GM12878 (cell line): ENCODE measurements at places on chromosomes 12 and 14. TPM values are rescaled to one million over a fixed set of nuclear protein-coding genes. Genes with fewer than 3 reads are reported as not detected.
A peak's percentile ranks its signal among the peaks of the same experiment; 100 is the strongest.

GRCh38 chr12:115118177-115118724, 434.3 kb upstream of the TBX3 start:
- no peaks in the 10 kb centered on the region for H3K36me3 ChIP-seq
- no peak for DNase-seq
- no peak overlapping the region for H3K27ac ChIP-seq
- no peak overlapping the region for H3K4me3 ChIP-seq

GRCh38 chr14:29710015-29710414, 217.6 kb downstream of the PRKD1 start:
- H3K27me3 ChIP-seq, result no peaks in the 10 kb centered on the region
- no peak for DNase-seq

GRCh38 chr14:47917344-47917954, 242.0 kb upstream of the MDGA2 start:
- H3K27ac ChIP-seq, result no peak overlapping the region
- no peaks in the 10 kb centered on the region for H3K27me3 ChIP-seq
- H3K36me3 ChIP-seq, result no peaks in the 10 kb centered on the region
- no peak for DNase-seq
- no peak overlapping the region for H3K4me3 ChIP-seq

DNA sequence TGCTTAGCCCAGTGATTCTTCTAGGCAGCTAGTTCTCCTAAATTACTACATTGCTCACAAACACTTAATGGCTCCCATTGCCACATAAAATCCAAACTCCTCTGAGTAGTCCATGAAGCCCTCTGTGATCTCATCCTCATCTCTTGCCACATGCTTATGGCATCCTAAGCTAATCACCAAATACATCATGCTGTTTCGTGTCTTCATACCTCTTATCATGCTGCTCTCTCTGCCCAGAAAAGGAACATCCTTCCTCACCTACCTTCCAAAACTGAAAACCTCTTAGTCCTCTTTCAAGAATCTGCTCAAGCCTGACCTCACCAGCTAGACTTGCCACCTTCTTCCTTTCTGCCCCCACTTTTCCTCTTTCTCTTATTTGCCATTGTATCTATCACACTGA, 108.5 kb downstream of the DUSP6 start:
- H3K36me3 ChIP-seq, result no peaks in the 10 kb centered on the region
- no peak overlapping the region for H3K4me3 ChIP-seq
- H3K4me1 ChIP-seq, result peaks cover 2% of the 10 kb centered on the region; the same call in 1 of the 2 replicates

DNA sequence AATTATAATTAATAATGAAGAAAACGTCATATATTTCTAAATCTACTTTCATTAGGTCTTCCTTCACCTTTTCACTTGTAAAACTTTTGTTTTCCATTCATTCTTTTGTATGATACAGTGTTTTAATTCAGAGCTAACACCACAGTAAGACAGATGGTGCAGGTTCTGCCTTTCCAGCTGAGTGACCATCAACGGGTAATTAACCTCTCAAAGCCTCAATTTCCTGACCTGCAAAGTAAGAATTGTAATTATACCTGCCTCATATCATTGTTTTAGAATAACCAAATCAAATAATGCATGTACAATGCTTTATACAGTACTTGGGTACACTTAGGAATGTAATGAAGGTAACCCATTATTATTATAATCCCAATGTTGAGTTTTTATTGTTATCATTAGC, 157.6 kb downstream of the FOXA1 start:
- no peak for DNase-seq
- no peak overlapping the region for H3K27ac ChIP-seq
- no peaks in the 10 kb centered on the region for H3K27me3 ChIP-seq

DNA sequence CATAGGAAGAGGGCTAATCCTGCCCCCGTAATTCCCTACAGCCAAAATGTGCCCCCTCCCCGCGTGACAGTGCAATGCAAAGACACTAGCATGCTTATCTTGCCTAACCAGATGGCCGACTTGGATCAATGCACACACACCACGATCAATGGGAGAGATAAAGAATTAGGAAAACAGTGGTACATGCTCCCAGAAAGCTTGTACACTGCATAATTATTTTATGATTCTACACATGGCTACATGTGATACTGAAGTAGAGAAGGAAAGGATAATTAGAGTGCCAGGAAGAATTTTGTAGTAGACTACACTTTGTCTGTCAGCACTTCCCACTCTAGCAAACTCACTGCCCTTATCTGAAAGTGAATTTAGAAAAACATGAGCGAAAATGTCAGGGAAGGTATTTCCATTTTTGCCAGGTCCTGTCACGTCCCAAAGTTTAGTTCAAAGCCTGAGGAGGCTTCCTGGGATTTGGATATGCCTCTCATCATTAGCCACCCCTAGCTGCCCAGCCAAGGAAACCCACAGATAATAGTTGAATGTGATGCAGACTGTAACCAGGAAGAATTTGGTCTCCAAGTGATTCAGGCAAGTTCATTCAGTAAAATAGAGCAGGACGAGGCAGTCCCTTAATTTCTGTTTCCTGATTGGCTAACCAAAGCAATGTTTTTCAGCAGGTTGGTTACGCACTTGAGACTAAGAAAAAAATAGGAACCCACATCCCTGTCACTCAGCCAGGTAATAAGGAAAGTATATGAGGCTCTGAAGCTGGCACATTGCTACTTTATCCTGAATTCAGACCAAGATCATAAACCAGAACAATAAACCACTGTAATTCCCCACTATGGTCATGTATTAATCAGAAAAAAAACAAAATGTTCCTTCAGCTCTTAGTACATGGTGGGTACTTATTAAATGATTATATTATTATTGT, 199.6 kb upstream of the OTX2 start:
- no peaks in the 10 kb centered on the region for H3K36me3 ChIP-seq
- H3K27me3 ChIP-seq, result no peaks in the 10 kb centered on the region
- no peak overlapping the region for H3K4me3 ChIP-seq
- no peak overlapping the region for H3K27ac ChIP-seq

- DNase-seq, result no peak
- no peaks in the 10 kb centered on the region for H3K27me3 ChIP-seq
- H3K4me3 ChIP-seq, result peak within 1 kb of the TSS; percentile 95
Observed at GRCh38 chr12:57111031-57111734, at the start of gene STAT6. TSS of gene STAT6 (minus strand) at chr12:57111362. CDS start at chr12:57108278, 3,084 bp downstream.

DNA sequence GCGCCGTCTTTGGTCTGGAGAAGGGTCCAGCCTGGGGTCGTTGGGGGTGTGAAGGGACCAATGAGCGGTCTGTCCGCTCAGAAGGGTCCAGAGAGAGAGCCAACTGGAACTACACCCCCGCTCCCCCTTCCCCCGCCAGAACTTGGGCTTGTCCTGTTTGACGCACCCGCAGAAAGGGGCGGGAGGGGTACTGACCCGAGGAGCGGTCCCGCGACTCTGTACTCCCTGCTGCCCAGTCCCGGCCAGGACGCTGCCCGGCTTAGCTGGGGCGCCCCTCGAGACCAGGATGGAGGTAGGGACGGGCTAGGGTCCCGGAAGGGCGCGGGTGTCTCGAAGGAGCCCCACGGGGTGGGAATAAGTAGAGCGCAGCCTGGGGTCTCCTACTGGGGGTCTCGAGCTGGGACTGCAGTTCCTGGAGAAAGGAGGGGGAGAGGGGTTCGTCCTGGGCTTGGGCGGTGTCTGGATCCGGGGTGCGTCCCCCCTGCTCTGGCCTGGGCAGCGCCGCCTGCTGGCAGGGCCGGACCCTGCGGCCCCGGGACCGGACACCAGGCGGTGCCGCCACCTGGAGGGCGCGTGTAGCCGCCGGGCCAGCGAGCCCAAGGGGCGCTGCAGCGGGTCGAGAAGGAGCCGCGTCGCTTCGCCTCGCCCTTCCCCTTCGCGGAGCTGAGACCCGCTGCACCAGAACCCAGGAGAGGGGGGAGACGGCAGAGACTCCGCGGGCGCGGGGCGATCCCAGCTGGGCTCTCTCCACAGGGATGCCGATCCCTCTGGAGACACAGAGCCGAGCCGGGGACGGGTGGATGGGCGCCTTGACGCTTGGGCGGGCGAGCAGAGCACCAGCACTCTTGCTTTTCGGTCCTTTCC, 3.8 kb upstream of the CACNB3 start:
- H3K4me3 ChIP-seq, result peak overlapping the region; percentile 66
- H3K36me3 ChIP-seq, result no peaks in the 10 kb centered on the region
- DNase-seq, result peak; percentile 31
- H3K27me3 ChIP-seq, result peaks cover 1% of the 10 kb centered on the region

DNA sequence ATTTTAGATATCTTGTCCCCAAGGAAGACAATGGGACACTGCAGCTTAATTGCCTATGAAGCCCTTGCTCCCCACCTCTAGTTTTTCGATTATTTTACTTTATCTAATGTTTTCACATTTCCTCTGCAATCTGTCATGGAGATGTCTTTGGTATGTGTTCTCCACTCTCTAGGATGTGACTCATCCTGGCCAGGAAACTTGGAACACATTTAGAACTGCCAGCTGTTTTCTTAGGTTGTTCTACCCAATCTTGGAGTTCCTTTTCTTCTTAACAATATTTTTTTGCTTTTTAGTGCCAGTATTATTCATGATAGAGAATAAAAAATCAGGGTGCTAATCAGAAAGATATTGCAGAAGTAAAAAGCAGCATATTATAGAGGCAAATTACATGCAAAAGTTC, 101.7 kb upstream of the CLEC14A start:
- H3K27ac ChIP-seq, result no peak overlapping the region
- H3K4me3 ChIP-seq, result no peak overlapping the region
- H3K4me1 ChIP-seq, result no peaks in the 10 kb centered on the region

DNA sequence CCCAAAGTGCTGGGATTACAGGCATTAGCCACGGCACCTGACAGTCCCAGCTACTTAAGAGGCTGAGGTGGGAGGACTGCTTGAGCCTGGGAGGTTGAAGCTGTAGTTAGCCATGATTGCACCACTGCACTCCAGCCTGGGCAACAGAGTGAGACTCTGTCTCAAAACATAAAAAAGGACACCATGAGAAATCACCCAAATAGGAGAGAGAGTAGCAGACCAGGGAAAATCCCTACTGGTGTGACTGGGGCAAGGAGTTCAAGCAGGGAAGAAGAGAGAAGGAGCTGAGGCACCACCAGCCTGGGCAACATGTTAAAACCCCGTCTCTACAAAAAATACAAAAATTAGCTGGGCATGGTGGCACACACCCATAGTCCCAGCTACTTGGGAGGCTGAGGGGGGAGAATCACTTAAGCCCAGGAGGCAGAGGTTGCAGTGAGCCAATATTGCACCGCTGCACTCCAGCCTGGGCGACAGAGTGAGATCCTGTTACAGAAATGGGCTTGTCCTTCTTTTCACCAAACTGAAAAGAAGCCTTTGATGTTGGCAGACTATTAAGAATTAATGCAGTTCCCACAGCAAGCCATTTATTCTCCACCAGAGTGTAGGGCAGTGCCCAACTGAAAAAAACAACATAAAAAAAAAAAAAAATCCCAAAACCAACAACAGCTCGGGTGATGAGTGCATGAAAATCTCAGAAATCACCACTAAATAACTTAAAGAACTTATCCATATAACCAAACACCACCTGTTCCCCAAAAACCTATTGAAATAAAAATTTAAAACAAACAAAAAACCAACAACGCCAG, 4.5 kb upstream of the SRSF9 start:
- no peaks in the 10 kb centered on the region for H3K36me3 ChIP-seq
- no peak overlapping the region for H3K27ac ChIP-seq
- DNase-seq, result no peak
- peaks cover 4% of the 10 kb centered on the region; the same call in 1 of the 2 replicates for H3K4me1 ChIP-seq
- no peaks in the 10 kb centered on the region for H3K27me3 ChIP-seq

DNA sequence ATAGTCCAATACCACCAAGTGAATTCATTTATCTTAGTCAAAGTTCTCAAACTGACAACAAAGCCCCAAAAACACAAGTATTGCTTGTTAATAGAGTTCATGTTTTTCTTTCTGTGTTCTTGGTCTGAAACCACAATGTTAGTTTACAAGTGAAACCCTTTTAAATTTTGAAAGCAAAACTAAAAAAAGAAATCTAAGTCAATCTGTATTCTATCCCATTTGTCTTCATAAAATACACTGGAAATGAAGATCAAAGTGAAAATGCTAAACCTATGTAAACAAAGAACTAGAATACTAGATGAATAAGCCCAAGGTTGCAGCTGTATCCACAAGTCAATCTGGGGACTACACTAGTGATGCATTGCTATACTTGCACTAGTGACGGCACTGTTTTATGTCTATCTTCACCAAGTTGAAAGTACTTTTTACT, 10.4 kb downstream of the MAP4K5 start:
- H3K27ac ChIP-seq, result peak overlapping the region; percentile 81; the same call in 1 of the 2 replicates
- peaks cover 38% of the 10 kb centered on the region for H3K4me1 ChIP-seq
- H3K4me3 ChIP-seq, result no peak overlapping the region
- DNase-seq, result no peak

GRCh38 chr14:66487164-66487563, 993 bp downstream of the CCDC196 start:
- H3K36me3 ChIP-seq, result no peaks in the 10 kb centered on the region
- H3K27ac ChIP-seq, result no peak overlapping the region
- no peak overlapping the region for H3K4me3 ChIP-seq
- DNase-seq, result no peak
- H3K4me1 ChIP-seq, result no peaks in the 10 kb centered on the region

DNA sequence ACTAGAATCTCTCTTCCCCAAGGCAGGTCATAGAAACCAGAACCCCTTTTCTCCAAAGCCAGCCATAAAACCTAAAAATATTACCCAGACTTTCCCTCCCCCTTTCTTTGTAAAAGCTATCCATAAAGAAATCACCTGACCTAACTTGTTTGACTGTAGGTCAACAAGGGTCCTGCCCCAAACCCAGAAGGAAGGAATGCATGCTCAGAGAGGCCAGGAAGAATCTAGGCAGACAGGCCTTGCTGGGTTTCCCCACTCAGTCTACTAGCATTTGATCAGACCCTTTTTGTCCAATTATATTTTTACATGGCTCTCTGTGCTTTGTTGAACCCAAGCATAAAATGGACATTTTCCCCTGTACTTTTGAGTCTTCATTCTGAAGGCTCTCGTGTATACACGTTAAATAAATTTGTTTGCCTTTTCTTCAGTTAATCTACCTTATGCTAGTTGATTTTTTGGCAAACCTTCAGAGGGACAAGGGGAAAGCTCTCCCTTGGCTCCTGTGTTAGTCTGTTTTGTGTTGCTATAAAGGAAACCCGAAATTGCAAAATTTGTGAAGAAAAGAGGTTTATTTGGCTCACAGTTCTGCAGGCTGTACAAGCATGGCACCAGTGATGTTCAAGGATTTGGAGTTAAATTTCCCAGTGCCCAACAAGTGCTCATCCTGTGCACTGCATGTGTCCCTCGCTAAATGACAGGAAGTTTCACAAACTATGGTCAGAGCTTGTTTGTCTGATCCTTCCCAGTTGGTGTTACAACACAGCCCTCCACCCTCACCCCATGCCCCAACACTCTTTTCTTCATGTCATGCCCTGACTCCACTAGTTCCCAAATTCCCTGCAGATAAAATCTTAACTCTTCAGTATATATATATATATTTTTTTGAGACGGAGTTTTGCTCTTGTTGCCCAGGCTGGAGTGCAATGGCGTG, 14.2 kb upstream of the RASSF3 start:
- H3K4me3 ChIP-seq, result no peak overlapping the region
- no peaks in the 10 kb centered on the region for H3K27me3 ChIP-seq
- H3K27ac ChIP-seq, result no peak overlapping the region
- no peaks in the 10 kb centered on the region for H3K4me1 ChIP-seq

GRCh38 chr14:29166507-29166906, 399.9 kb downstream of the FOXG1 start:
- H3K4me3 ChIP-seq, result no peak overlapping the region

ABHD12B gene
- not detected in 2 replicates for total RNA-seq

ADAM21 gene
- total RNA-seq, result 0.15 TPM in 1 of 2 replicates, not detected in the other

ZNF385A gene
- 23.3 and 23.5 TPM in 2 replicates for total RNA-seq
